ENCODE measurements at places on chromosomes 1 and 21. TPM values are rescaled to one million over a fixed set of nuclear protein-coding genes. Genes with fewer than 3 reads are reported as not detected.
A peak's percentile ranks its signal among the peaks of the same experiment; 100 is the strongest.

KCNK2 gene
- not detected for total RNA-seq

OR2T29 gene
- not detected for total RNA-seq

- no peak for ATAC-seq
Measured at GRCh38 chr1:4213366-4213973, 313.4 kb upstream of the C1orf174 start.

DNA sequence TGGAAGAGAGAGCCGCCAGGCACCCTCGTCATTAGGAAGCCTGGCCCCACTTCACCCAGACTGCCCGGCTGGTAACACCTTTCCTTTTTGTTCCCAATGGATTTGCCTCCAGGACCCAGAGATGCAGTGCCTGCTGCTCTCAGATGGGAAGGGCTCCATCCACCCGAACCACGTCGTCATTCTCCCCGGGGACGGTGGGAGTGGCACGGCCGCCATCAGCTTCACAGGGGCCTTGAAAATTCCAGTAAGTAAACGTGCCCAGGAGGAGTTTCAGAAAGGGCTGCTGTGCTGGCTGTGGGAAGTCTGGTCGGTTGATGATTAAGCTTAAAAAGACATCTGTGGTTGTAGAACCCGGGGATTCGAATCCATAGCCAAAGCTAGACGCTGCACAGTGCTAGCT, 45.2 kb downstream of the SLC37A1 start:
- ATAC-seq: no peak

CD55 gene
- 29.0 TPM for total RNA-seq

CD1B gene
- total RNA-seq: not detected

- ATAC-seq: no peak
Measured at GRCh38 chr1:203516184-203516583, 22.2 kb downstream of the OPTC start.

DNAJC6 gene
- 10.4 TPM for total RNA-seq

- peak; percentile 78 for ATAC-seq
Measured at GRCh38 chr1:59947047-59947938, 20.7 kb upstream of the CYP2J2 start.

UBIAD1 gene
- 43.8 TPM for total RNA-seq

- ATAC-seq: no peak
Measured at GRCh38 chr1:69673321-69673720, 105.6 kb downstream of the LRRC7 start.

DNA sequence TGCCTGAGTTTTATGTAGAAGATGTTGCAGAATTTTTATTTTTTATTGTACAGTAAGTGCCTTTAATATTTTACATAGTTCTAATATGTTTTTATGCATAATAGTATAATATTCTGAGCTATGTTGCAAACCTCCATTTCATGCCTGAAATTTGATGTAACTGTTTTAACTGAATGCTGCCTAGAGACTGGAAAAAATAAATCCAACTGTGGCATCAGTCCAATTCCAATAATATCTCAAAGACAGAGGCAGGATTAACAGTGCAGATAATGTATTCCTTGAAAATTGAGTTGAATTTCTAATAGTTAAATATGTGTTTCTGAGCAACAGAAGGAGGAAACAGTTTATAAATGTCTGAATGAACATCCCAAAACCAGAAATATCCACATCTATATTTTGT, 61.1 kb upstream of the KIF1B start:
- no peak for ATAC-seq

DNA sequence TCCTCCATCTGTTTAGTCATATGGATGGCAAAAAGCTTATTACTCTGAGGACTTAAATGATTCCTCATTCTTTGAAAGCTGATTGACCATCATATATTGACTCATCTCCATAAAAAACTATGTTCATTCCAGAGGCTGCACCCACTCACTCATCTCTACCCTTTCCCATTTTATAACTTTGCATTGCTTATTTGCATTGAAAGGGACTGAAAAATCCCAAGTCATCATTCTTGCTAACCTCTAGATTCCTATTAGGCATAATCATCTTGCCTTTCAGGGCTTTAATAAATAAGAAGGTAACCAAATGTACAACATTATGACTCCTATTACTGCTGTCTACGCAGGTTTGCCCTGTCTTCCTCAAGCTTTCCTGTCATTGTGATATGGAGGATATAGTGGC, 1180.3 kb upstream of the B3GALT2 start:
- ATAC-seq: no peak

DNA sequence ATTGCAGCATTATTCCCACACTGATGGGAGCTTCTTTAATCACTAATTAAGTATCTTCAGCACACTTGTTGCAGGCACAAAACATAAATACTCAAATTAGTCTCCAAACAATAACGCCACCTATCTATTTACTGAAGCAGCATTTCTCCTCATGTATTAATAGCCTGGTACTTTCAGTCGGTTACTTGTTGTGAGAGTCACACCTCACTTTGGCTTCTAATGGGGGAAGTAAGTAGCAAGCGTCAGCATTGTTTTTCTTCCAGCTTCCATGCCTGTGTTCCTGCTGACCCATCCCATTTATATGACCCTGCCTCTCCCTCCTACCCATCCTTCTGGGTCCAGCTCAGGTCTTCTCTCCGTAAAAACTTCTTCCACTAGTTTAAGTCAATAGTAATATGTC, 31.9 kb upstream of the DENND1B start:
- ATAC-seq: no peak

LCE2B gene
- total RNA-seq: not detected

- ATAC-seq: no peak
Measured at GRCh38 chr1:42137766-42138165, 15.4 kb upstream of the GUCA2B start.

DNA sequence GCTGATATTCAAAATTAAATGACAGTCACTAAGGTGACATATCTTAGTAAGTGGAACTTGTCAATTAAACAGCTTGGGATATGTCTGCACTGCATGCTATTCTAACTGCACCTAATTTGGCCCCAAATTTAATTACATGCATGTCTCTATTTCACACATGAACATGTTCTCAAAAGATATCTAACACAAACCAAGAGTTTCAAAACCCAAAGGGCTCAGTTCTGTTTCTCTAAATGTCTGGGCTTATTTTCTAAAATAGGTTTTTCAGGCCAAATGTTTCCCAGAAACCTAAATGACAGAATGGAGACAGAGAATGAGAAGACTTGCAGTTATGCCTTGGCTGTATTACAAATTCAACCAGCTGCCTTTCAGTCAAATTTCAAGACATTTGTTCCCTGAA, 11.3 kb downstream of the RAB29 start:
- ATAC-seq: peak; percentile 69

DNA sequence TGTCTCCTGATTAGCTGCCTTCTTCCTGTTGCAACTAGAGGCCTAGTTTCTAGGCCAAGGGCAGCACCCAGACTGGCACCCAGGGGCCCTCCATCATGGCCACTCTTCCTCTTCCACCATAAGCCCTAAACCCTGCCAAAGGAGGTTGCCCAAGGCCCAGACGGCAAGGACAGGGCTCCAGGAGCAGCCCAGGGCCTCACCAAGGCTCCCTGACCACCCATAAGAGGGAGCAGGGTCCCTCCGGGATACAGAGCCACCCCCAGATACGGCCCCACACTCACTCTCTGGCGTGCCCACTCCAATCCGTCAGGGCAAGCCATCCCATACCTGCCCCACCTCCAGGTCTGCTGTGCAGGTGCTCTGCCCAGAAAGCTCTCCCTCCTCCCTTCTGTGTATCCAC, 79.9 kb downstream of the ITPKB start:
- no peak for ATAC-seq

DNA sequence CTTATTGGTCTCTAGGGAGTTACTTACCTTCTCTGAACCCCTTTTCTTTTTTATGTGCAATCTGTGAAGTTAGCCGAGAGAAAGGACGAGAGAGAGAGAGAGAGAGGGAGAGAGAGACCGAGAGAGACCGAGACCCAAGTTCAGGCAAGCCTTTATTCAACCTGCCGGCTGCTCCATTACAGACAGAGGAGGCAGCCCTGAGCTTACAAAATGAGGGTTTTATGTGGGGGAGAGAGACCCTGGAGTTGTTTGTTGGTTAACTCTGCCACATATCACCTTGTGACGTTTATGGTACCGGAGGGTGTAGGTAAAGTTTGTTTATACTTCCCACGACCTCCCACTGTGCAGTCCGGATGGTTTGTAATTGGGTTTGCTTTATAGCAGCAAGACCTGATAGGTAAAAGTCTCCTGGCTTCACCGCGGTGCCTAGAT, 1.5 kb upstream of the MCOLN3 start:
- no peak for ATAC-seq

- no peak for ATAC-seq
Measured at GRCh38 chr1:91924146-91924545, 25.1 kb upstream of the BRDT start.

GRCh38 chr21:46474382-46474781, 15.7 kb downstream of the DIP2A start:
- peak; percentile 63 for ATAC-seq

- peak; percentile 81 for ATAC-seq
Measured at GRCh38 chr1:26826261-26827105, at the start of gene ZDHHC18. TSS of gene ZDHHC18 (plus strand) at chr1:26826688. CDS start at chr1:26826805, 117 bp downstream.

Measured in activated T-helper 17 cell treated with anti-CD3 and anti-CD28 coated beads, Interleukin-2, amount 50 U/mL, for 72 hours (primary cell).